Articular chondrocyte of knee joint (primary cell): ENCODE measurements at places on chromosomes 4 and X. TPM values are rescaled to one million over a fixed set of nuclear protein-coding genes. Genes with fewer than 3 reads are reported as not detected.

Gene F11
- total RNA-seq, result not detected in 2 replicates

Gene ZCCHC12
- 0.11 and 0.13 TPM in 2 replicates for total RNA-seq

Gene RADX
- 0.26 and 1.1 TPM in 2 replicates for total RNA-seq

Gene SHOX
- total RNA-seq, result 2.2 and 3.2 TPM in 2 replicates

Gene CDX4
- not detected in 2 replicates for total RNA-seq

Gene CSAG1
- total RNA-seq, result not detected in 2 replicates
